ENCODE measurements at places on chromosomes 7 and 10. TPM values are rescaled to one million over a fixed set of nuclear protein-coding genes. Genes with fewer than 3 reads are reported as not detected.

- peak overlapping the region; percentile 37 for H3K4me3 ChIP-seq
- H3K27ac ChIP-seq: peak overlapping the region; percentile 82
- no peaks in the 10 kb centered on the region for H3K27me3 ChIP-seq
- peaks cover 49% of the 10 kb centered on the region for H3K36me3 ChIP-seq
- DNase-seq: peak; percentile 79
Measured at GRCh38 chr10:22606164-22606614, 108.2 kb downstream of the PIP4K2A start.

DNA sequence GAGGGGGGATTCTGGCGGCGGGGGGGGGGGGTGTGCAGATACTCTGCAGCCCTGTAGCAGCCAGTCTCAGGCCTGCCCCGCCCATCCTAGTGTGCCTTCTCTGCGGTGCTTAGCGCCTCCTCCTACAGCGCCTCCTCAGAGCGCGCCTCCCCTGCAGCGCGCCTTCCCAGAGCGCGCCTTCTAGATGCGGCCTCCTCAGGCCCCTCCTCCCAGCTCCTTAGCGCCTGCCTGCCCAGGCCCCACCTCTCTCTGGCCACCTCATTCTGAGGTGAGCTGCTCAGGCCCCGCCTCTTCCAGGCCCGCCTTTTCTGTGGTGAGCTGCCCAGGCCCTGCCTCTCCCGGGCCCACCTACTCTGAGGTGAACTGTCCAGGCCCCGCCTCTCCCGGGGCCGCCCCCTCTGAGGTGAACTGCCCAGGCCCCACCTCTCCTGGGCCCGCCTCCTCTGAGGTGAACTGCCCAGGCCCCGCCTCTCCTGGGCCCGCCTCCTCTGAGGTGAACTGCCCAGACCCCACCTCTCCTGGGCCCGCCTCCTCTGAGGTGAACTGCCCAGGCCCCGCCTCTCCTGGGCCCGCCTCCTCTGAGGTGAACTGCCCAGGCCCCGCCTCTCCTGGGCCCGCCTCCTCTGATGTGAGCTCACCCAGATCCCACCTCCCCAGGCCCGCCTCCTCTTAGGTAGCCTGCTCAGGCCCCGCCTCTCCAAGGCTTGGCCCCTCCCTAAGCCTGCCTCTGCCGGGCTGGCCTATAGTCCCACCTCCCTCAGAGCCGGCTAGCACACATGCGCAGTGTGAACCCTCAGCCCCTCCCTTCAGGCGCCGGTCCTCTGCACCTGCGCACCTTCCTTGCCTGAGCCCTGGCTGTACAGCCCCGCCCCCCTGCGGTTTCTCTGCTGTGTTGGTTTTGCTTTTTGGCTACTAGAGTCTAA, 2.1 kb upstream of the SGCE start:
- peaks cover 24% of the 10 kb centered on the region for H3K27me3 ChIP-seq
- H3K4me1 ChIP-seq: peaks cover 26% of the 10 kb centered on the region
- peak; percentile 96 for DNase-seq
- H3K36me3 ChIP-seq: no peaks in the 10 kb centered on the region

DNA sequence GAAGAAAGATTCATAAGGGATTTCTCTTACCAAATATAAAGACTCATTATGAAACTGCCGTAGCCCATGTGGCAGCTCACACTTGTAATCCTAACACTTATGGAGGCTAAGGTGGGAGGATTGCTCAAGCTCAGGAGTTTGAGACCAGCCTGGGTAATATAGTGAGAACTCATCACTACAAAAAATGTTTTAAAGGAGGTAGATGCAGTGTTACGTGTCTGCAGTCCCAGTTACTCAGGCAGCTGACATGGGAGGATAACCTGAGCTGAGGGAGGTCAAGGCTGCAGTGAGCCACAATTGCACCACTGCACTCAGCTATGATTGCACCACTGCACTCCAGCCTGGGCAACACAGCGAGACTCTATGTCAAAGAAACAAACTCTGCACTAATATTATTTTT, 18.1 kb upstream of the DNA2 start:
- peaks cover 3% of the 10 kb centered on the region for H3K4me1 ChIP-seq
- H3K36me3 ChIP-seq: peaks cover 20% of the 10 kb centered on the region
- H3K27me3 ChIP-seq: no peaks in the 10 kb centered on the region
- DNase-seq: peak; percentile 18
- H3K4me3 ChIP-seq: no peak overlapping the region
- no peak overlapping the region for H3K27ac ChIP-seq

- H3K27me3 ChIP-seq: peaks cover 9% of the 10 kb centered on the region
- no peak overlapping the region for H3K4me3 ChIP-seq
- no peak overlapping the region for H3K27ac ChIP-seq
- no peak for DNase-seq
Measured at GRCh38 chr7:7017707-7018280, 164.6 kb upstream of the C1GALT1 start.

DNA sequence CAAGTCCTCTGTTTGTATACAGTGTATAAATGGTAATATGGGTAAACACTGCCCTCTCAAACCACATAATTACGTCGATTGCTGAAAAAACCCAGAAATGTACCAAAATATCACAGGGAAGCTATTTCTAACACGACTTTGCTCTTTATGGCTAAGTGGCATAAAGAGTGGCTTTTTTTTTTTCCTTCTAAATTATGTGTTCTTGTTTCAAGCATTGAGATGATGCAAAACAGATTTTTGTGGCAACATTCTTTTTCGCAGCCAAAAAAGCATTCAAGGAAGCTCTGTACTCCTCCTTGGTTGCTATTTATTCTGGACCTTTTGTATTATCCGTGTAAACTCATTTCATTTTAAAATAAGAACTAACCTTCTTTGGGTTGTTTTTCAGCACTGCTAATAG, 138.9 kb downstream of the VTI1A start:
- H3K36me3 ChIP-seq: peaks cover 4% of the 10 kb centered on the region
- no peak overlapping the region for H3K27ac ChIP-seq
- peaks cover 5% of the 10 kb centered on the region for H3K4me1 ChIP-seq
- no peaks in the 10 kb centered on the region for H3K27me3 ChIP-seq

- H3K4me3 ChIP-seq: no peak overlapping the region
- H3K27me3 ChIP-seq: peaks cover 14% of the 10 kb centered on the region
- H3K4me1 ChIP-seq: no peaks in the 10 kb centered on the region
- no peak overlapping the region for H3K27ac ChIP-seq
Measured at GRCh38 chr10:122730238-122730637, 30.6 kb upstream of the C10orf120 start.

GRCh38 chr7:158849768-158850544, 6.4 kb upstream of the DYNC2I1 start:
- DNase-seq: no peak
- no peak overlapping the region for H3K4me3 ChIP-seq
- no peak overlapping the region for H3K27ac ChIP-seq
- peaks cover 19% of the 10 kb centered on the region for H3K4me1 ChIP-seq

- H3K4me3 ChIP-seq: no peak overlapping the region
- DNase-seq: no peak
- H3K27ac ChIP-seq: no peak overlapping the region
- no peaks in the 10 kb centered on the region for H3K27me3 ChIP-seq
- H3K36me3 ChIP-seq: peaks cover 2% of the 10 kb centered on the region
Measured at GRCh38 chr7:101234636-101235035, 3.0 kb downstream of the CLDN15 start.

- no peaks in the 10 kb centered on the region for H3K36me3 ChIP-seq
- H3K4me1 ChIP-seq: no peaks in the 10 kb centered on the region
- no peak overlapping the region for H3K27ac ChIP-seq
- H3K4me3 ChIP-seq: no peak overlapping the region
- no peaks in the 10 kb centered on the region for H3K27me3 ChIP-seq
Measured at GRCh38 chr7:117188949-117189592, 133.8 kb downstream of the WNT2 start.

DNA sequence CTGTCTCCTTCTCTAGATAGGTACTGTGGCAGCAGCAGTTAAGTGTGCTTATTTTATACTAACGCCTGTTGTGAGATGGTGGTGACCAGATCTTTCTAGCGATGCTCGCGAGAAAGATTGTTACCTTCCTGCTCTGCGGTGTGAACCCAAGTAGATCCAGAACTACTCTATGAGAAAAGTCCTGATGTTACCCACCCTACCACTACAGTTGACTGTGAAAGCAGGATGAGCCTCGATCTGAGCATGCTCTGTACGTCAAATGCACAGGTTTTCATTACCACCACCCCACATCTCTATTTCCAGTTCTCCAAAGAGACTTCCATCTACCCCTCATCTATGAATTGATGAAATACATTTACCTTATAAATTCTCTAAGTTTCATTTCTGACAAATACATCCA, 64.6 kb upstream of the KCTD7 start:
- peaks cover 14% of the 10 kb centered on the region for H3K36me3 ChIP-seq
- no peaks in the 10 kb centered on the region for H3K27me3 ChIP-seq
- H3K4me1 ChIP-seq: peaks cover 10% of the 10 kb centered on the region
- H3K4me3 ChIP-seq: no peak overlapping the region
- no peak for DNase-seq

GRCh38 chr10:15813415-15813814, 46.9 kb downstream of the MINDY3 start:
- peaks cover 7% of the 10 kb centered on the region for H3K4me1 ChIP-seq
- H3K4me3 ChIP-seq: no peak overlapping the region
- no peak for DNase-seq
- H3K27ac ChIP-seq: no peak overlapping the region
- no peaks in the 10 kb centered on the region for H3K27me3 ChIP-seq
- H3K36me3 ChIP-seq: peaks cover 28% of the 10 kb centered on the region

GRCh38 chr7:93442478-93443224, 131.9 kb downstream of the CALCR start:
- H3K4me1 ChIP-seq: no peaks in the 10 kb centered on the region
- no peaks in the 10 kb centered on the region for H3K36me3 ChIP-seq
- peaks cover 20% of the 10 kb centered on the region for H3K27me3 ChIP-seq

DNA sequence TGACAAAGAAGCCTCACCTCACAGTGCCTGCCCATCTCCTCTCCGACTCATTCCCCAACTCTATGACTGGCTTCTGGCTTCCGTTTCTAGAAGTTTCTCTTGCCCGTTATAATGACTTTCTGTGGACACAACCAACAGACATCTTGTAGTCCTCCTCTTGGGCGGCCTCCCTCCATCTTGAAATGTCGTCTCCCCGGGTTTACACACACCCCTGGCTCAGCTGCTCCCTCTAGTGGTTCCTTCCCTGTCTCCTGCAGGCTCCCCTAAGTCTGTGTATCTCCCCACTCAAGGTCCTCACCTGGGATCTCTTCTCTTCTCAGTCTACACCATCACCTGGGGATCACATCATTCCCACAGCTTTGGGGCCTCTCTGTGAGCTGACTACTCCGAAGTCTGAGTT, 123.4 kb upstream of the NEBL start:
- no peak overlapping the region for H3K27ac ChIP-seq
- peak; percentile 42 for DNase-seq
- H3K27me3 ChIP-seq: no peaks in the 10 kb centered on the region
- no peaks in the 10 kb centered on the region for H3K36me3 ChIP-seq
- H3K4me1 ChIP-seq: no peaks in the 10 kb centered on the region

DNA sequence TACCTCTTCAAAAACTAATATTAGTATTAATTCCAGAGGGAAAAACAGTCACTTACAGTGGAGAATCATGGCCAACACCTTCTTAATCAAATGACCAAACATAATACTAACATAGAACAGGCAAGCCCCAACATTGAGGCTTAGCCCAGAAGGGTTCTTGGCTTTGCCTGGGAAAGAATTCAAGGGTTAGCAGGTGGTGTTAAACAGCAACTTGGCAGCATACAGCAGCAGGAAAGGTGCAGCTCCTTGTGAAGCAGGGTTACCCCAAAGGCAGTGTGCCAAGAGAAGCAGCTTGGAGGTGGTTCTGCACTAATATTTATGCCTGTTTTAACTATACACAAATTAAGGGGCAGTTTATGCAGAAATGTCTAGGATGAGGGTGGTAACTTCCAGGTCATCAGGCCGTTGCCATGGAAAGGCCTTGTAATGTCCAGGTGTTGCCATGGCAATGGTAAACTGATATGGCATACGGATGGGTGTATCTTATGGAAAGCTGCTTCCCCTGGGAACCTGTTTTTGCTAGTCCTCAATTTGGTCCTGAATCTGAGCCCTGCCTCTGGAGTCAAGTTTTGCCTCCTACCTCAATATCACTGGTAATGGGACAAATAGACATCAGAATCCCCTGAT, 27.2 kb upstream of the BEND7 start:
- DNase-seq: no peak
- peaks cover 27% of the 10 kb centered on the region for H3K27me3 ChIP-seq
- no peaks in the 10 kb centered on the region for H3K36me3 ChIP-seq
- no peak overlapping the region for H3K4me3 ChIP-seq

DNA sequence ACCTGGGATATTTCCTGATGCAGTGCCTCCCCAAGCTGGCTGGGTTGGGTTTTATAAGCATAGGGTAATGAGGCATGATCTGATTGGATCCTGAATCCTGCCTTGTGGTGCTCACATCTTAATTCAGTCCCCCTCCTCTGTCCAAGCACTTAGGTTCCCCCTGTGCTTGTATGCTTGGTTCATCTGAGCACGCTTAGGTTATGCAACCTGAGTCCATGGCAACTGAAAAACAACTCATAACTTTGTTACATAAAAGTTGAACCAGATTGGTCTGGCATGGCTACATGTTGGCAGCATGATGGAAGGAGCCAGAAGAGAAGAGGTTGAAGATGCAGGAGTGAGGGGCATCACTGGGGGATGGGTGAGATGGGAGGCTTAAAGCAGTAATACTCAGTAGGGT, 57.3 kb upstream of the OSBPL3 start:
- H3K36me3 ChIP-seq: peaks cover 4% of the 10 kb centered on the region
- no peaks in the 10 kb centered on the region for H3K4me1 ChIP-seq
- H3K27me3 ChIP-seq: peaks cover 3% of the 10 kb centered on the region
- no peak for DNase-seq
- H3K4me3 ChIP-seq: no peak overlapping the region
- no peak overlapping the region for H3K27ac ChIP-seq

DNA sequence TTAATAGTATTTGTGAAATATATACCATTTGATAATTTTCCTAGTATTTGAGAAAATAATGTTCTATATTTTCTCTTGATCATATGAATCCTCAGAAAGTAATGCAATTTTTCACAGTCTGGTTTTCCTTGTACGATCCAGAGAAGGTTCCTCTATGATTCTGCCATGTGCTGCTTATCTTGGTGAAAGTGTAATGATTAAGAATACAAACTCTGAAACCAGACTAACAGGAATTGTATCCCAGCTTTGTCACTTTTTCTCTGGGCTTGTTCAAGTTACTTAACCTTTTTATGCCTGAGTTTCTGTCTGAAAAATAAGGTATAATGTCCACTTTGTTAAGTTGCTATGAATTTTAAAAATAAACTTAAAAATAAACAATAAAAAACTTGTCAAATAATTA, 169.6 kb upstream of the ZNF804B start:
- no peak for DNase-seq
- no peaks in the 10 kb centered on the region for H3K4me1 ChIP-seq
- H3K27ac ChIP-seq: no peak overlapping the region
- H3K36me3 ChIP-seq: no peaks in the 10 kb centered on the region
- no peaks in the 10 kb centered on the region for H3K27me3 ChIP-seq

BHLHA15 gene
- 0.33 TPM for total RNA-seq

MRPL43 gene
- total RNA-seq: 48.2 TPM

HOXA1 gene
- 0.28 TPM for total RNA-seq

WNT8B gene
- not detected for total RNA-seq

PNLIPRP1 gene
- total RNA-seq: not detected

MTERF1 gene
- total RNA-seq: 14.9 TPM

TAF5 gene
- total RNA-seq: 15.3 TPM

MOGAT3 gene
- total RNA-seq: not detected

CPN1 gene
- total RNA-seq: not detected

ZNF804B gene
- not detected for total RNA-seq

Measured in activated CD8-positive, alpha-beta memory T cell treated with anti-CD3 and anti-CD28 coated beads, Interleukin-2, amount 10 ng/mL, durations not matched to agents 7 days and 5 days (primary cell).